ENCODE measurements at places on chromosomes 16 and 17. TPM values are rescaled to one million over a fixed set of nuclear protein-coding genes. Genes with fewer than 3 reads are reported as not detected.

The P2RX5 gene
- total RNA-seq: 31.1 TPM

The KRTAP4-5 gene
- not detected for total RNA-seq

- no peak overlapping the region for H3K4me3 ChIP-seq
- H3K27ac ChIP-seq: no peak overlapping the region
- peaks cover 27% of the 10 kb centered on the region for H3K27me3 ChIP-seq
- peaks cover 21% of the 10 kb centered on the region for H3K4me1 ChIP-seq
- H3K36me3 ChIP-seq: peaks cover 4% of the 10 kb centered on the region
- no peak for DNase-seq
Observed at GRCh38 chr17:2856727-2857126, 60.5 kb downstream of the RAP1GAP2 start.

- no peak overlapping the region for H3K27ac ChIP-seq
- no peak overlapping the region for H3K4me3 ChIP-seq
- no peak for DNase-seq
- H3K36me3 ChIP-seq: no peaks in the 10 kb centered on the region
- no peaks in the 10 kb centered on the region for H3K4me1 ChIP-seq
Observed at GRCh38 chr16:28038409-28038808, 25.1 kb downstream of the GSG1L start.

DNA sequence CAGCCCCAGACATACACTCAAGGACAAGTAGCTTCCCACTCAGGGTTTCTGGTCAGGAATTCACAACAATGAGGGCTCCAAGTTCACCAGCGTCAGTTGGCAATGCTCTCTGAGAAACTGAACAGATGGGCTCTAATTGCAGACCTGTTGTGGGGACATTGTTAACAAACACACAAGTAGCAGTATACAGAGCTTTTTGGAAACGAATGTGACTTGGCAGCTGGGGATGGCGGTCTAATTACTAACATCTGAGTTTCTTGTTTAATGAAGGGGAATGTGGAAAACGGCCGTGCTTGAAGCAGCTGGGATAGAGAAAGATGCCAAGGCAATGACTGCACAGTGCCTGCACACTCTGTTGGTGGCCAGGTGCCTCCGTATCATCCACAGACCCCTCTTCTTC lies 316.1 kb upstream of the IRX3 start:
- no peaks in the 10 kb centered on the region for H3K27me3 ChIP-seq
- no peak for DNase-seq
- H3K36me3 ChIP-seq: no peaks in the 10 kb centered on the region
- H3K4me3 ChIP-seq: no peak overlapping the region

DNA sequence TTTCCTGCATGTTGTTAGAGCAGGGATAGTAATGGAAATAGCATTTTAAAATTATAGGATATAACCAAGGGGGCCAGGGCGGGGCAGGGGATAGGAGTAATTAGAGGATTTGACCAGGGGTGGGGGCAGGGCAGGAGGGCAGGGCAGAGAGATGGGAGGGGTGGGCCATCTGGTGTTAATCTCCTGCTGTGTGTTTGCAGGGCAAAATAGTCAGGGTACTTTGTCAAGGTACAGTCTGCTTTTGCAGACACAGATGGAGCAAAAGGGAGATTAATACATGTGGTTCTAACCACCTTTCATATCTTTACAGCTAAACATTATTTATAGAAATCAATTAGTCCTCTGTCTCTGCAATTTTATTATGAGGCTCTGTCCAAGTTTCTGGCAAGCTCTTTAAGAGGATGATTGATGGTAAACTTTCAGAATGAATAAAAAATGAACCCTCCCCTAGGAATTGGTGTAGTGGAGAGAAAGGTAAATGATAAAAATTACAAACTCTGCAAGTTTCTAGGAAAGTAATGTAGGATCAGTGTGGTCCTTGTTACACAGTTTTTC lies 6.6 kb downstream of the ANKFN1 start:
- no peaks in the 10 kb centered on the region for H3K36me3 ChIP-seq
- H3K4me1 ChIP-seq: no peaks in the 10 kb centered on the region

DNA sequence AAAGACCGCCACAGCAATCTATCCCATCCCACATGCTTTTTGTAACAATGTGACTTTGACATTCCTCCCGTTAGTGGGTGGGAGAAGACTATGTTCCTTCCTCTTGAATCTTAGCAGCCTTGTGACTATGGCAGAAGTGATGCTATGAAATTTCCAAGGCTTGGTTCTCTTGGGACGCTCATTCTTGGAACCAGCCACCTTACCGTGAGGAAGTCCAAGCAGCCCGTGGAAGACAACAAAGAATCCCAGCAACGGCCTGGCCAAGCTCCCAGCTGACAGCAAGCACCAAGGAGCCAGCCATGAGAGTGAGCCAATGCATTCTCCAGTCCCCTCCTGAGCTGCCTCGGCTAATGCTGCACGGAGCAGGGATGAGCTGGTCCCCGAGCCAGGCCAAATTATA lies 62.3 kb downstream of the VPS53 start:
- no peak for DNase-seq
- no peak overlapping the region for H3K27ac ChIP-seq
- H3K27me3 ChIP-seq: no peaks in the 10 kb centered on the region
- H3K4me3 ChIP-seq: no peak overlapping the region
- peaks cover 30% of the 10 kb centered on the region for H3K36me3 ChIP-seq

DNA sequence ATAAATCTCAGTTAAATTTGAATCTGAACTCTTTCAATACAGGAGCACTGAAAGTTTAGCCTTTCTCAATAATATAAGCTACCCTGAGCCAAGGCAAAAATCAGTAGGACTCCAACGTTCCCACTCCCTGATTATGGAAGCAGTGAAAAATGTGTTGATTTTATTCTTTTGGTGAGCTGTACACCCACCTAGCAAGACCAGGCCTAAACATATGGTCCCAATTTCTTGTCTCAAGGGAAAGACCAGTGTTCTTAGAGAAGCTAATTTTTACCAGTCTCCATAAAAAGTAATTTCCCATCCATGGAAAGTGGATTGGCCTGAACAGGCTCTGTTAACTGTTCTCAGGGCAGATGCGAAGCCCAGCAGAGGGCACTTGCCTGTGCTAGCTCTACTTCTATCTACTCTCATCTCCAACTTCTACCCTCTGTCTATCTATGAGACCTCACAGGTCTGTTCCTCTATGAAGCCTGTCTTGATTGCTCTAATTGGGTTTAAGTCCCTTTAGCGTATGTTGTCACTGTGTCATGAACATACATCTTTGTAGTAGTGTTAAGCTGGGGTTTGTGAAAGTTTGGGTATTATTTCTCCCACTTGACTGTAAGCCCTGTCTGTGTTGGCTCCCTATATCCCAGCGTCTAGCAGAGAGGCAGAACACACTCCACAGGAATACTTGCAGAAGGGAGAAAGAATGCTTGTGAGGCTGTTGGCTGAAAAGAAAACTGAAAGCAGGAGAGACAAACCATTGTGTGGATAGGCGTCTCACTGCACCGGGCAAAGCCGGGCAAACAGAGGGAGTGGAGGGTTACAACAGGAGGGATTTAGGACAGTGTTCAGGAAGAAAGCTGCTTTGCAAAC lies 167.1 kb upstream of the MAF start:
- peaks cover 33% of the 10 kb centered on the region for H3K4me1 ChIP-seq
- H3K4me3 ChIP-seq: peak overlapping the region; percentile 45
- H3K36me3 ChIP-seq: peaks cover 3% of the 10 kb centered on the region

DNA sequence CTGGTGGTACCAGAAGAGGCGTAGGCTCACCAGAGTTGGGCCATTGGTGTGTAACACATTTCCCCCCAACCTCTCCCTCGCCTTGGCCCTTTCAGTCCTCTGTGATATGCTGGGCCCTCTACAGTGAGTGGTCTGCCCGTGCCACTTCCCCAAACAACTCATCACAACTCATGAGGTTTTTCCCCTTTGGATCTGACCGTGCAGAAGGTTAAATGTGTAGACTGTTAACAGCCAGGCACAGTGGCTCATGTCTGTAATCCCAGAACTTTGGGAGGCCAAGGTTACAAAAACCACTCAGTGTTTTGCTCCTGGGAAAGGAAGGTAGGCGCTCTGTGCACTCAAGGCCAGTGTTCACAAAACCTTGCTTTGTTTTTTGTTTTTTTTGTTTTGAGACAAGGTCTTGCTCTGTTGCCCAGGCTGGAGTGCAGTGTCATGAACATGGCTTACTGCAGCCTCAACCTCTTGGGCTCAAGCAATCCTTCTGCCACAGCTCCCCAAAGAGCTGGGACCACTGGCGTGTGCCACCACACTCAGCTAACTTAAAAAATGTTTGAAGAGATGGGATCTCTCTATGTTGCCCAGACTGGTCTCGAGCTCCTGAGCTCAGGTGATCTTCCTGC lies 11.3 kb upstream of the CYB5B start:
- no peaks in the 10 kb centered on the region for H3K27me3 ChIP-seq
- H3K27ac ChIP-seq: no peak overlapping the region
- peaks cover 12% of the 10 kb centered on the region for H3K4me1 ChIP-seq

DNA sequence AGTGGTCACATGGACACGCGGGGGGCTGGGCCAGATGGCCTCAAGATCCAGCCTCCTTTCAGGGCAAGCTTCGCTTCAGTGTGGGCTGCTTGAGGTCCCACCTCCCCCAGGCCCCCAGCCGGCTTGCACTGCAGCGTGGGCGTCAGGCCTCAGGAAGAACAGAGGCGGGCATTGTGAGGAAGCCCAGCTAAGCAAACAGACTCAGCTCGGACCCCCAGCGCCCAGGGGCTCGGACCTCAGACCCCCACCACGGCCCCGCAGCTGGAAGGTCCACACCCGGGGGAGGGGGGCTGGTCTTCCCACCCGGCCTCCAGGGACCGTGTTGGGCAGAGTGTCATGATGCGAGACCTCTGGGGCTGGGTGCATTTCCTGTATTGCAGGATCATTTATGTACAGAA lies 24.7 kb upstream of the ZNF469 start:
- peaks cover 6% of the 10 kb centered on the region for H3K27me3 ChIP-seq
- no peaks in the 10 kb centered on the region for H3K36me3 ChIP-seq
- H3K4me3 ChIP-seq: no peak overlapping the region
- H3K27ac ChIP-seq: no peak overlapping the region

DNA sequence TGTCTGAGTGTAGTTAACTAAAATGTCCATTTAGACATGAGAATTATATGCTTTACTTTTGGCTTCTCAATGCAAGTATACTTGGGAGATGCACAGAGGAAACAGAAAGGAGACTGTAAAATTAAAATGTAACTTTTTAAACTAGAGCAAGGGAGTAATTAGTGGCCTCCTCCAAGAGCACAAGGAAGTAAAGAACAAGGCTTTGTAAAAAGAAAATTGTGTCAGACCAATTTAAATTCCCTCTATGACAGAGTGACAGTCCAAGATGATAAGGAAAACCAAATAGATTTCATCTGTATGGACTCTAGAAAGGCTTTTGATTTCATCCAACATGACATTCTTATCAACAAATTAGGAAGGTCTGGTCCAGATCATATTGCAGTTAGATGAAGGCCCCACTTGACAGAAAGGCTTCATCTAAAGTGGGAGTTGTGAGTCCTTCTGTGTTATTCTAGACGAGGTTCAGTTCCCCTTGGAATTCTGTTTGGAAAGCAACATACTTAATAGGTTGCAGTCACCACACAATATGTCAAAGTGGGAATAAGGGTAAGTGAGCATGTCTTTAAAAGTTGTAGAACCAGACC lies 6.5 kb upstream of the CAPNS2 start:
- H3K27me3 ChIP-seq: peaks cover 13% of the 10 kb centered on the region
- no peak for DNase-seq
- no peaks in the 10 kb centered on the region for H3K36me3 ChIP-seq
- no peak overlapping the region for H3K4me3 ChIP-seq

- H3K4me1 ChIP-seq: peaks cover 1% of the 10 kb centered on the region
- H3K36me3 ChIP-seq: no peaks in the 10 kb centered on the region
- DNase-seq: no peak
- H3K4me3 ChIP-seq: no peak overlapping the region
Observed at GRCh38 chr16:86499889-86500707, 10.2 kb upstream of the FOXF1 start.

DNA sequence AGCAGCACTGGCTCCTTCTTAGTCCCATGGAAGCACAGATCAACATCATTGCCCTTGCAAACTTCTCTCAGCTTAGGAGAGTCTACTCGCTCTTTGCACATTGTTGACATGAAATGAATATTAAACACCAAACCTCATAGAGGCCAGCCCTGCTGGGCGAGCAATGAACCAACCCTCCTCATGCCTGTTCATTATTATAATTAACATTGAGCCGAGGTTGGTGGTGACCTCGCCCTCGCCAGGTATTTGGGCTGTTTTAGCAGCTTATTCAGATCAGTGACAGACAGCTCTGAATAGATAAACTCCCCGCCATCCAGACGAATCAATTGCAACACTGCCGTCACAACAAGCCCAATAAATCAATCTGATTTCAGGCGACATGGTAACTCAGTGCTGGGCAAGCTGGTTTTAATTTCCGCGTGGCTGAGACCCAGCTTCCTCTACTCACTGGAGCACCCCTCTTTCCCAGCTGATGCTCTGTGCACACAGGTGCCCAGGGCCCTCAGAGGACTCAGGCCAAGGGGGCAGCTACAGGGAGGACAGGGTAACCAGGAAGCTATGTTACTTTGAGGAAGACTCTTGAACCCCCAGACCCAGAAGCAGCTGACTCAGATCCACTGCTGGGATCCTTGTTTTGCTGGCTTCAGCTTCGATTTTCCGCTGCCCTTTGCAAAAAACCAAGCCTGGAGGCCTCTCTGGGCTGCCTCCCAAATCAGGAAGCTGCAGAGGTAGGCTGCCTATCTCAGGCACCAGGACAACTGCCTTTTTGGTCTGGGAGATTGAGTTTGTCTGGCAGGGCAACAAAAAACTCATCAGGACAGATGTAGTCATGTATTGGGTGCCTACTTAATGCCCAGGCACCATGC lies 10.7 kb upstream of the SEZ6 start:
- H3K4me1 ChIP-seq: no peaks in the 10 kb centered on the region
- no peak overlapping the region for H3K4me3 ChIP-seq
- no peak overlapping the region for H3K27ac ChIP-seq
- DNase-seq: no peak

DNA sequence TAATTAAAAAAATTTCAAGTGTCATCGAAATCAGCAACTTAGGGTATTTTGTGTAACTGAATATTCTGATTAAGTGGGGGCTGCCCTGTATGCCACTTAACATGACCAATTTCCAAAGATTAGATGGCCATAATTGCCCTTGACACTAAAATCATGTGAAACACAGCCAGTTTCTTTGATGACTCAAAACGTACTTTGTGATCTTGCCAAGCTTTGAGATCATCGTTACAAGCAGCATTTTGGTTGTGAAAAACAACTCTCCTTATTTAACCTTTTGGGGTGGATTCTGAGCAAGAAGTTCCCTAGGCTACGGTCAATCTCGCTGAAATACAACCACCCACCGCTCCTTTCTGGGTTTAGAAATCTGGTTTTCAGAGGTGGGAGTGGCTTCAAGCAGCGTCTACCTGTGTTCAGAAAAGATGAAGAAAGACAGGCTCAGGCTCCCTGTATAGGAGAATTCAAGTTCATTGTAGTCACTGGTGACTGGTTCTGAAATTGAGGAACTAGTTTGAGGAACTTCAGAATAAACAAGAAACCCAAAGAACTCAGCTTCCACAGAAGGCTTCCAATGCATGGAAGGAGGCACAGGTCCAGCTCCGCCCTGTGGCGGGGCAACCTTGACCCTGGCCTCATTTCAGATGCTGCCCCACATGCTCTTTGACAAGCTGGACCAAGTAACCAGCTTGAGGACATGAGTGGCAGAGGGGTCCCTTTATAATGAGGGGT lies 9.4 kb downstream of the MAP3K14 start:
- DNase-seq: peak; percentile 51
- H3K36me3 ChIP-seq: peaks cover 71% of the 10 kb centered on the region
- H3K27ac ChIP-seq: peak overlapping the region; percentile 75
- H3K4me3 ChIP-seq: no peak overlapping the region
- peaks cover 86% of the 10 kb centered on the region for H3K4me1 ChIP-seq
- H3K27me3 ChIP-seq: no peaks in the 10 kb centered on the region
